Vagina (tissue), 2 donors: ENCODE measurements at places on chromosomes 16 and 17. TPM values are rescaled to one million over a fixed set of nuclear protein-coding genes. Genes with fewer than 3 reads are reported as not detected.

DNA sequence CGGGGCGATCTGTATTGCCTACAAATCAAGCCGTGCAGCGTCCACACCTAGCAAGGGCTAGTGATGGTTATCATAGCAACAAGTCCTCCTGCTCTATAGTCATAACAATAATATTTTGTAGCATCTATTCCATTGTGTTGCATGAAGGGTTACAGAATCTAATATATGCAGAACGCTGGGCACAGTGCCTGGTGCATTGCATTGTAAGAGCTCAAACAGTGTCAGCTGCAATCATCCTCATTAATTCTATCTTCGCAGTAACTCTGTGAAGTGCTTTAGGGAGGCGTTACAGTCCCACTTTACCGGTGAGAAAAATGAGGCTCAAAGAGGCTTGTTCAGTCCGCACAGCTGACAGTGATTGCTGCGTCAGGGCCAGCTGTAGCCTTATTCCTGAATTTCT is 149.4 kb downstream of the RBFOX1 start:
- no peak for DNase-seq

- DNase-seq = no peak
Measured at GRCh38 chr16:7257016-7257415, 75.6 kb upstream of the RBFOX1 start.

GRCh38 chr17:72466199-72466598 is 345.4 kb downstream of the SOX9 start:
- no peak for DNase-seq

DNA sequence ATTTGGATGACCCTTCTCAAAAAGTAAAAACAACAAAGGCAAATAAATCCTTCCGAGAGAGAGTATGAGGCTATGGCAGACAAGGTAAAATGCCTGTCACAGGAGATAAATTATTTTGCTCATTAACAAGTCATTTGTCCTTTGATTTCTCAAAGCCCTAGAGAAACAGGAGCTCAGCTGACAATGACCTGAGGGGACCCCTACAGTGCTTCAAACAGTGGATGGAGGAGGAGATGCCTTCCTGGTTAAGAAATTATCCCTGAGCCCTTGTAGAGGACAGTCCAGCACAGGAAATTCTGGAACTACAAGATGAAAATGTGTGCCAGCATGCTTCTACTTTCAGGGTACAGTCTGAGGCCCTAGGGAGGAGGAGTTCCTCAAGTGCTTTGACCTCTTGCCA is 24.0 kb upstream of the RHBDL3 start:
- no peak for DNase-seq

DNA sequence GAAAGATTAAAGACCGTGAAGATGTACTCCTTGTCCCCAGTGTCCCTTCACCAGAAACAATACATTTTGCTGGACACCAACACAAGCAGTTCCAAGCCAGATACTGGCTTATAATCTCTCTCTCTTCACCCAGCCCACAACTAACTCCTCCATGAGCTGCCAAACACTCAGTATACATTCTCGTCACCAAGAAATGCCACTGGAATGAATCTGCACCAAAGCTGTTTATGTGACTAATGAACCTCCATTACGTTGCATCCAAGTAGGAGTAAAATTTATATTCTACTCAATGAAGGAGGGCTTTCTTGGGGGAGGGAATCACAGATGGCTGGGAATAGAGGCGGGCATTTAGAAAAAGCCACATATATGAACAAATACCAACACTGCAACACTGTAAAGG is 20.9 kb upstream of the SOX9 start:
- no peak for DNase-seq

- no peak for DNase-seq
Measured at GRCh38 chr16:71359431-71359830, 908 bp downstream of the CALB2 start.

- no peak for DNase-seq
Measured at GRCh38 chr17:78081551-78081950, 47.0 kb downstream of the TMC6 start.

- DNase-seq = no peak
Measured at GRCh38 chr17:38719289-38719942, 10.7 kb upstream of the CISD3 start.

- no peak for DNase-seq
Measured at GRCh38 chr16:58732545-58733247, 1.4 kb downstream of the GOT2 start.

DNA sequence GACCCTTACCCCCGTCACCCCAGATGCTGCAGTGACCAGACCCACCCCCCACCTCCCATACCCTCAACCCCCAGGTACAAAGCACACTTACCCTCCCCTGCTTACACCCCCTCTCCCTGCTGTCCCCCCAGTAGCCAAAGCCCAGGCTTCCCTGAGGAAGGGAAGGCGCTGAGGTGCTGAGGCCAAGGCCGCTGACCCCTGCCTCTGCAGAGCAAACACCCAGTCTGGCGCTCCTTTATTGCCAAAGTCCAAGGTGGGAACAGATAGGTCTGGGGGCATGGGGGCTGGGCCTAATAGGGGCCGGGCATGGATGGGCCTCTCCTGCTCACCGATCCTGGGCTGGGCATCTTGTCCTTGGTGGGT is 683 bp downstream of the LCAT start:
- no peak for DNase-seq

DNA sequence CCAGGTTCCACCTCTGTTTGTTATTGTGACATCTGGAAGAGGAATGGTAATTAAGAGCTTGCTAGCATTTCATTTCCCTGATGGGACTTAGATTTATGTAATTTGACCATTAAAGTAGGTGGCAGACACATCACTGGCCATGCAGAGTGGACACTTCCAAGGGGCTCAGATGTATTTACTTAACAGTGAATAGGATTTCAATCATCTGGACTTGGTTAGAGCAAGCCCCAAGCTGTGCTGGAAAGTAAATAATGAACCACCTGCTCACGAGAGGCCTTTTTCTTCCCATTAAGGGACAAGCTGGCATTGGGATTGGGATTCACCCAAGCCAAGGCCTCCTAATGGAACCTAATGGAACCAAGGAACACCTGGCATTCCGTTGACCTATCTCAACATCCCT is 395.3 kb downstream of the HS3ST4 start:
- no peak for DNase-seq

DNA sequence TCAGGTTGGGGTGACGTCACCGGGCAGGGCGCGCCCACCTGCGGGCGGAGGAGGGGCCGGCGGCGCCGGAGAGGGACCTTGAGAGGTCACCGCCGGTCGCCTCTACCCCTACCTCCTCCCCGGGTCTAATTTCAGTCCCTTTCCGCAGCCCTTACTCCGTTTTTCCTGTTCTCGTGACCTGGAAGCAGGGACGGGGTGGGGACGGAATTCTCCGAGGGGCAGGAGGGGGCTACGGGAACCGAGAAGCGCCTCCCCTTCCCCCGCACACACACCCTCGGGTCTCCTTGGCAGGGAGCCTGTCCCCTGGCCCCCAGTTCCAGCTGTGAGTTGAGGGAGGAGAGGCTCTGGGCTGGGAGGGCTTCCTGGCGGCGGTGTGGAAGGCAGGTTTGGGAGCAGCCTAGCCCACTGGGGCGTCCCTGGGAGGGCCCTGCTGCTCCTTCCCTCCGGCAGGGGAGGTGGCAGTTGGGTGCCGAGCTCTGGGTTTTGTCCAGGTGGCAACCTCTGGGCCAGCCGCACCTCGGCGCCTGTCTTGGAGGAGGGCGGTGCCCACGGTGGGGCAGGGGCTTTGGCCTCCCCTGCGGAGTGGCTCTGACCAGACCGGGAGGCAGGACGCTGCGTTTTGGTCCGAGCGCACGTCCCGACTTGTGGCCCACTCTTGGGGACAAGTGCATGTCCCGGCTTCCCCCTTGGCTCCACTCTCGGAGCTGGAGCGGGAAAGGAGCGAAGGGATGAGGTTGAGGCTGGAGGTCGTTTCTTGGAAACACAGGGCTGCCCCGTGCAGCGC is 773 bp downstream of the SYNGR3 start:
- no peak for DNase-seq

DNA sequence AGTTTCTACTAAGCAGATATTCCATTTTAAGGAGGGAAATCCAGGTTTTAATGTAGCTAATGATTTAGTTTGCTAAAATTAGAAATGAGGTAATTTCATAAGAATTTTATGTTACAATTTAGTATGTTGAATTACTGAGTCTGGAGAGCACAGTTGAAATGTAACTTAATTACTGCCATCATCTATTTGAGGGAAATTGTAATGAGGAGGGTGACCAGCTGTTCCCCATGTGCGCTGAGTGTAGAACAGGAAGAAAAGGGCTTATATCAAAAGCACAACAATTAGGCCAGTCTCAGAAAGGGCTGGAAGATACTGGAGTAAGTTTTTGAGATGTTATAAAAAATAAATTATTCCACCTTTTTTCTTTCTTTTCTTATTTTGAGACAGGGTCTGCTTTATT is 735.1 kb upstream of the GOT2 start:
- no peak for DNase-seq

DNA sequence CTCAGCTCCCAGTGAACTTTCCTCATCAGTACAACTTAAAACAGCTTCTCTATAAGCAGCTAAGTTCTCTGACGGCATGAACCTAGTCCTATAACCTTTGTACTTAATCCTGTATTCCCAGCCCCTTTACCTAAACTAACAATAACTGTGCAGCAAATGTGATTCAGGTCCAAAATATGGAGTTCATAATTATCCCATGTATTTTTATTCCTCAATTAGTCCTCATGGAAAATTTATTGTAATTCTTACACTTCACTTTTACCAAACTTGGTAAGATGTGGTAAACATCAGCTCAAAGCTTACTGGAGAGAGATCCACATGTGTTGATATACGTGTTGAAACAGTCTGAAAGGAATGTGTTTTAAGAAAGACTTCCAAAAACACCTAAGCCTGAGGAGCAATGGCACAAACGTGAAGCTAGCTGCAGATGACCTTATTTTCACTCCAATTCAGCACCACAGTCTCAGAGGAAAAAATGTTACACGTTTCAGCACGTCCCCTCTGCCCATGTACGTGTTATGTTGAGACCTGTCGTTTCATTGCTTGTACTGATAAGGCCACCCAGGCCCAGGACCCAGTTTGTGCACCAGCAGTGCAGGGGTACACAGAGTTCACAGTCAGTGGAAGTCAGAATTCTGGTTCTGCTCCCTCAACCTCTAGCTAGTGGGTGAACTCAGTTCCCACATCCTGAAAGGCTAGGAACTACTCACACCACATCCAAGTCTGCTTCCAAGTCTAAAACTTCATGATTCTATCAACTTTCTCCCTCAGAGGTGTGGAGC is 7.1 kb downstream of the USP31 start:
- DNase-seq = no peak

DNA sequence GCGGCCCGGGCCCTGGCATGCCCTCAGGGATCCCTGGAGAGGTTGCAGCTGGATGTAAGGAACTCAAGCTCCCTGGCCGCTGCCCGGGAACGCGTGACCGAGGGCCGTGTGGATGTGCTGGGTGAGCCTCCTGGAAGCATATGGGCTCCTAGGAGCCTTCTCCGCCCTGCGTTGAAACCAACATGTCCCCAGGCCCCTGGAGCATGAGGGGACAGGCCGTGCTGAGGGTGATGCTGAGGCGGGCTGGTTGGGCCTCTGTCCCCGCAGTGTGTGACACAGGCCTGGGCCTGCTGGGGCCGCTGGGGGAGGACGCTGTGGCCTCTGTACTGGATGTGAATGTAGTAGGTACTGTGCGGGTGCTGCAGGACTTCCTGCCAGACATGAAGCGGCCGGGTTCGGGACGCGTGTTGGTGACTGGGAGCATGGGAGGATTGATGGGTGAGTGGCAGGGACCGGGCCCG is 5.7 kb upstream of the HSD17B1 start:
- DNase-seq = no peak

GRCh38 chr17:75096082-75096625 is 8.4 kb downstream of the SLC16A5 start:
- no peak for DNase-seq

GRCh38 chr17:41527063-41528023 is 765 bp downstream of the KRT19 start:
- no peak for DNase-seq

DNA sequence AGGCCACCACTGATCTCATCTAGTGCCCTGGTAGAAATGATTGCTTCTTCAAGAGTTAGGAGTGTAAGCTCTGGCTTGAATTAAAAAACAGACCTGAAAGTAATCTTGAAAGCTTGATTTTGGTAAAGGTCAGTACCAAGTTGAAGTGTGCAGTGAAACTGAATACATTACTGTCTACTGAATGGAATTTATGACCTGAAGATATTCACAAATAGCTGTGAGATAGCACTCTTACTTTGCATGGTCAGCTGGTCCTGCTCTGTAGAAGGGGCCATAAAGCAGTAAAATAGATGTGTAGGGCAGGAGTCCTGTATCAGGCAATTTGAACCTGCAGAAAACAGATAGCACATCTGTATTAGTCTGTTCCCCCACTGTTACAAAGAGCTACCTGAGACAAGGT is 78.6 kb downstream of the MYH13 start:
- DNase-seq = no peak

DNA sequence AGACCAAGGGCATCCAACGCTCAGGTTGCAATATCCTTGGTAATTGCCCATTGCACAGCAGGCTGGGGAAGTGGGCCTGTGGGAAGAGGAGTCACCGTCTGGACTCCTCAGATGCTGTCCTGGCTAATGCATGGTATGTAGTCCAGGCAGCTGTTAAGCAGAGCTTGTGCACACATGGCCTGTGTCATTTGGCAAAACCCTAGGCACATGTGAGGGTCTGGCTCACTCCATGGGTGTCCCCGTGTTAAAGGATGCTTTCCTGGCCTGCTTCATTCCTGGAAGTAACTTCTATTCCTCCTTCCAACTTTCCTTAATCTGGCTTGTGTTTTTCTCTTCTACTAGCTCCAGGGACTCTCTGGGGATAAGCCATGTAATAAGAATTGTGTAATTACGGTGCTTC is 378.0 kb upstream of the CA10 start:
- no peak for DNase-seq

DNA sequence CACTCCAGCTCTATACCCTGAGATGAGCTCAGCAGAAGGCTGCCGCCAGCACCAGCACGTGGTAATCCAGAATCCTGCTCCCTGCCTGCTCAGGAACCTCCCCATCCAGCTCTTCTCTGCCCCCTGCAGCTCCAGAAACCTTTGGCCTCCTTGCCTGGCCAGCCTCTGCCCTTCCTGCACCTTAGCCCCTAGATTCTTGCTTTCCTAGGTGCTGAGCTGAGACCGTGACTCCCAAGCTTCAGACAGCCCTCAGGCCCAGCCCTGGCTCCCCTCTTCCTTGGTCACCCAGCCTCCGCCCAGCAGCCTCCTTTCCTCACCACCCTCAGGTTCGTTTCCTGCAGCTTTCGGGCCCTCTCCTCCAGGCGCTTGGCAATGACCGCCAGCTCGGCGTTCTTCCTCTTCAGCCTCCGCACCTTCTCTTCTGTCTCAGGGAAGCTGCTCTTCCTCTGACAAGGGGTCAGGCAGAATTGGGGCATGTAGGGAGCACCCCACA is 2.6 kb downstream of the TSPOAP1 start:
- no peak for DNase-seq

GRCh38 chr17:8371786-8372185 is 4.7 kb downstream of the KRABD2 start:
- DNase-seq = no peak

SLC13A2 gene
- total RNA-seq = not detected

HIGD1B gene
- total RNA-seq = not detected

USP43 gene
- total RNA-seq = 5.6 TPM

IGFBP4 gene
- total RNA-seq = 700 TPM

MPV17L gene
- total RNA-seq = 4.4 TPM

MARCHF10 gene
- 0.25 TPM for total RNA-seq

MSRB1 gene
- total RNA-seq = 53.0 TPM

KRT40 gene
- not detected for total RNA-seq

COL1A1 gene
- total RNA-seq = 171 TPM

PRDM7 gene
- total RNA-seq = not detected

ABI3 gene
- total RNA-seq = 11.0 TPM

SLC4A1 gene
- not detected for total RNA-seq
